Activated T-cell treated with anti-CD3 and anti-CD28 coated beads for 48 hours (primary cell): ENCODE measurements at places on chromosomes 2 and 18.

DNA sequence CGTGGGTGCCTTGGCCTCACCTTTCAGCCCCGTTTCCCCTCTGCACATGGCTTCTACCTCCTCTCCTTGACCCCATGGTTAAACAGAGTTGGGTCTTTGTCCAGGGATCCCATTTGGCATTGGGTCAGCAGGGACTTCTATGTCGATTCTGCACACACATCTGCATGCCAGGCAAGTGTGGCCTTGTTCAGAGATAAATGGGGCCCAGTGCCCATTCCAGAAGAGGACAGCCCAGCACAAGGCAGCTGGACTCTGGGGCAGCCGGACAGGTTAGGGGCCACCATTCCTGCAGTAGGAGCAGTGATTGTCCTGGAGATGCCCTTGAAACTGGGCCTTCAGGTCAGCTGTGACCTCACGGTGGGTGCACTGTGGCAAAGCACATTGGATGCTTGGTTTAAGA lies 13.1 kb downstream of the CABLES1 start:
- DNase-seq, result no peak

DNA sequence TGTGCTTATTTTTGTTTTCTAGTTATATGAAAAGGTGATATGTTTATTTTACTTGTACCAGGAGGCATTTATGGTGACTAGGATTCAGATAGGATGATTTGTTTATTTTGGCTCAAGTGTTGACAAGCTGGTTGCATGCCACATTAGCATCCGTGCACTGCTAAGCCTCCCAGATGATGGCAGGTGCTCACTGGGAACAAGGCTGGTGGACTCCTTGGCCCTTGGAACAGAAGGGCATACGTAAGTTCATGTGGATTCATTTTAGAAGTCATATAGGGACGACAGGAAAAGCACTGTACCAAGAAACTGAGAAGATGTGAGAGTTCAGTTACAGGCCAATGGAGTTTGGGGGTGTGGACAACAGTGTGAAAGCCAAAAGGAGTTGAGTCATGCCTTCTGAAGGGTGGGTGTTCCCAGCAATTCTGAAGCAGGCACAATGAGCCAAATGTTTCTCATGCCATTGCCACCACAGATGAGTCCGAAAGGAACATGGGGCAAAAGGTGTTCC lies 166.2 kb downstream of the PHLPP1 start:
- no peak for DNase-seq

GRCh38 chr18:79577451-79578395 lies 101.9 kb upstream of the CTDP1 start:
- DNase-seq, result no peak

DNA sequence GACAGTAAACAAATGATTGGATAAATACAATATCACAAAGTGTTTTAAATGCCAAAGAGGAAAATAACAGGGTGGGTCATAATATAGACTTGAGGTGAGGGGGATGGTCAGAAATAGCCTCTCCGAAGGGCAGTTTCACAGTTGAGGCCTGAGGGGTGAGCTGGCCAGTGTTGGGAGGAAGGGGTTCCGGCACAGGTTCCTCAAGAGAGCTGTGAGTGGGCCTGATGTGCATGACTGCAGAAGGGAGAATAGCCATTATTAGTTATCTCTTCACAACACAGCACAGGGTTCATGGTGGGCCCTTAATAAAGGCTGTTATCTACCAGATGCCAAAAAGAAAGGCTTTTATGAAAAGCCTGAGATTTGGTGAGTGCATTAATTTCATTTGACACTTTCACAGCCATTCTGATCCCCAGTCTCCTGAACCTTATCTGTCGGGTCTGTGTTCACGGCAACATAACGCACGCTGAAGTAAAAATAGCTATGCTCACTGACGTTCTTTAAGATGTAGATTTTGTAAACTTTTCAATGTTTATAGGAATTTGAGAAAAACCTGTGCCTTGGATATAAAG lies 39.6 kb downstream of the POLR1A start:
- no peak for DNase-seq

GRCh38 chr2:128385365-128385764 lies 66.7 kb upstream of the HS6ST1 start:
- no peak for DNase-seq

- DNase-seq, result no peak
Measured at GRCh38 chr2:159262904-159263303, 23.6 kb downstream of the WDSUB1 start.

DNA sequence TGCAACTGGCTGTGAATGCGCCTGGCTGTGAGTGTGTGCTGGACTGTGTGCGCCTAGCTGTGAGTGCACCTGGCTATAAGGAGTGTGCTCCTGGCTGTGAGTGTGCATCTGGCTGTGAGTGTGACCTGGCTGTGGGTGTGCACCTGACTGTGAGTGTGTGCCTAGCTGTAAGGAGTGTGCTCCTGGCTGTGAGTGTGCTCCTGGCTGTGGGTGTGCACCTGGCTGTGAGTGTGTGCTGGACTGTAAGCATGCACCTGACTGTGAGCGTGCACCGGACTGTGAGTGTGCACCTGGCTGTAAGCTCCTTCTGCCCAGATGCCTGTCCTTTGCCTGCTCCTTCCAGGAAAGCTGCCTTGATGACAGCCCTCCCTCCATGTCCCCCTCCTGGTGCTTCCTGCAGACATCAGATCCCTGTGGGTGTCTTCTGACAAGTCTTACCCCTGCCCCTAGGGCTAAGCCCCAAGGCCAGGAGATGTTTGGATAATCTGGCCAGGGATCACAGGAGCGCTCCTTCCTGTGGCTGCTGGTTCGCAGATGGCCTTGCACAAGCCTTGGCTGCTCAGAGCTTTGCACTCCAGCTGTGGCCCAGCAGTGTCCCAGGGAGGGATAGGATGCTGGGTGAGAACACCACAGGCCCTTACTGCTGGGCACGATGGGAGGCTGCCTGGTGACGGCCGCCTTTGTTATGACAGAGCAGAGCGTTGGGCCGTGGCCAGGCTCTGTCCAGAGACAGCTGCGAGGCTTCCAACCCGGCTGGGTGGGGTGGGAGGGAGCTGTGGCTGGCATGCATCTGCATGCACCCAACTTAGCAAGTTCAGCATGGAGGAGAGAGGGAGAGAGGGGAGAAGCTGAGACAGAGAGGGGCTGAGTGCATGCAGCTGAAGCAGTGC lies 89.9 kb downstream of the GLI2 start:
- no peak for DNase-seq

GRCh38 chr2:127561371-127561770 lies 25.9 kb downstream of the MYO7B start:
- no peak for DNase-seq

DNA sequence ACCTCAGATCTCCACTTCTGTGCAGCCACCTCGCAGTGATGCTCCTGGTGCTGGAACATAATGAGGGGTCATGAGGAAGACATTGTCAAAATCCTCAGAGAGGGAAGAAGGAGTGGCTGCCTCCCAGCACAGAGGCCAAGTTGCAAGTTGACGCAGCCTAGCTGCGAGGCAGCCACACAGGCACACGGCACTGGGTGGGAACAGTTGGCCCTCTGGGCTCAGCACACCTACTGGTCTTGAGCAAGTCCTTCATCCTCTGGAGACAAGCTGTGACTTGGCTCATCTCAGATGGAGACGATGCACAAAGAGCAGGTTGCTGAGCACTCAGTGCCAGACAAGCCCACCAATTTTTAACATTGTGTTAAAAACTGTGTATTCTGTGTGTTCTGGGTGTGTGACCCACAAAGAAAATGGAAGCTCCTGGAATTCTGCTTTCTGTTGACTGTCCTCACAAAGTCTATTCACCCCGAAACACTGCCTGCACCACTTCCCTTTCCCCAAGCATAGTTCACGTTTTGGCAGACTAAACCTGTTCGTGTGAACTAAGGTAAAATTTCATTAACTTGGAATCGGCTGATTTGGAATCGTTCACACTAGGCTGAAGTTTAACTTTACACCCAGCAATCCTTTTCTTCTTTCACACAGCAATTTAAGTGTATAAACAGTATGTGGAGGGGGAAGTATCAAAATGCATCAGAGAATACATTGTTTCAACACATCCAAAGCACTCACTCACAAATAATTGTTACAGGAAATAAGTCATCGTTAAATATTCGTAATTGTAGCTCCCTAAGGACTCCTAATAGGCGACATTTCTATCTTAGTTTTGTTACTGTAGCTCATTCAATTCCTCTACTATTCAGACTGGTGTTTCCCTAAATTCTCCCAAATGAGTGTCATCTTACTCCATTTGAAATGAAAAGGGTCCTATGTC lies 266.6 kb upstream of the ID2 start:
- DNase-seq, result no peak

DNA sequence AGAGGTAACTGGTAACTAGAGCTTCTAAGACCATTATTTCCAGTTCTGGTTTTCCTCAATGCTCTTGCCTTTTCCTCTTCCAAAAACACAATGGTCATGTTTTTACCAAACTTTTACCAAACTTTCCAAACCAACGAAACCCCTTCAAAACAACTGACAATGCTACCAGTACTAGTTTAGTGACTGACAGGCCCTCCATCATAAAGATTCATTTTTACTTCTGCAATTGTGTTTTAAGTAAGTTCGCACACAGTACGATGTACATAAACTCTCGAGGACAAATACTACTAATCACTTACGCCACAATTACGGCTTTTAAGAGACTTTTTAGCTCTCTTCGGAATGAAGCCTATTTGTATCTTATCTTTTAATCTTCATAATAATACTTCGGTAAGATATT lies 900 bp downstream of the C18orf32 start:
- no peak for DNase-seq

DNA sequence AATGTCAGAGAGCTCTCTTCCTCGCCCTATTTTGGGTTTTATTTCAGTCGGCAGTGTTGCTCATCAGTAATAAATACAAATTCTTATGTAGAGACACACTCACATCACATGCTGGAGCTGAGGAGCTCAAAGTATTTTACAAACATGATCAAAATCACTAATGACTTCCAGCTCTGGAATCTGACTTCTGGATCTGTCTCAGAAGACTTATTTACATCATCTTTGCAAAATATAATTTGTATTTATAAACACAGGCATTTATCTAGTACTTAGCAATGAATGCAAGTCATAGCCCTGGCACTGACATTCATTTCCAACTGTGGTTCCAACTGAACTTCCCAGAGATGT lies 327.1 kb downstream of the NCKAP5 start:
- no peak for DNase-seq

- no peak for DNase-seq
Measured at GRCh38 chr18:47346016-47346415, 94.6 kb upstream of the SKOR2 start.

DNA sequence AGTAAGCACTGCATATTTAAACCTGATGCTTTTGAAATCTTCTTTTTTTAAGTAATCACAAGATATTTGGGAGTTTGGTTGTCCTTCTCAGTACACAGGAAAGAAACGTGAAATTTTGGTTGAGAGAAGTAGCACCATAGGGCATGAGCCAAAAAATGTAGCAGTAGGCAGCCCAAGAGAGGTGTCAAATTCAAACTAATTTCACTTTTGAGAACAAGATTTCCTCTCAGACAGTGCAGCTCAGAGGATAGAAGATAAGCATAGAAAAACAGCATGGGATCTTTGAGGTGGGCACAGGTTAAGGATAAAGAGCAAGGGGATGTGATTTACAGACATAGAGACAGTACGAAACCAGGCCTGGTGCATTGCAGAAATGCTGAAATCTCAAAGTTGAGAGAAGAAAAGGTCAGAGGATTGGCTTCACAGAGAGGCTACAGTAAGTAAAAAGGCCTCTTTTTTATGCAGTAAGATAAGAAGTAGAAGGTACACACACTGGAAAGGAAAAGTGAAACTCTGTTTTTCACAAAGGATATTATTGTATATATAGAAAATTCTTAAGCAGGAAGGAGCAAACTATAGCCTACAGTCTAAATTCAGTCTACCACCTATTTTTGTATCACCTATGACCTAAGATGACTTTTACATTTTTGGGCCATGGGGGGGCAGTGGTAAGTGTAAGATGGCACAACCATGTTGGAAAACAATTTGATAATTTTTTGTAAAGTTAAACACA lies 89.8 kb downstream of the PKP4 start:
- no peak for DNase-seq

DNA sequence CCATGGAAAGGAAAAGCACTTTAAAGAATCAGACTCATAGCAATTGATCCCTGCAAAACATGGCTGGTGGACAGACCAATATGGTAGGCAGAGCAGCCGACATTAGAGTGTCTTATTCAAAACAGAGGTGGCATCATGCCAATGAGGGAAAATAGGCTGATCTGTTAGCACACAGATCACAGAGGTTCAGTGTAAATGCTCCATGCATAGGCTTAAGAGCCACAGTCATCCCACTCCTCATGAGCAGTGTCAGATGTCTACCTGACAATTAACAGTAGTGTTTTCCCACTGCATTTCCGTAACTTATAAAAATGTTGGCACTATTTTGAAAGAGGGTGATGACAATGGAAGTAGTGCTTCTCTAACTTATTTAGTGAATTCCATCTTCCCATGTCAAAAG lies 86.7 kb downstream of the SPATS2L start:
- no peak for DNase-seq

GRCh38 chr2:133888621-133889219 lies 320.5 kb upstream of the NCKAP5 start:
- DNase-seq, result no peak

DNA sequence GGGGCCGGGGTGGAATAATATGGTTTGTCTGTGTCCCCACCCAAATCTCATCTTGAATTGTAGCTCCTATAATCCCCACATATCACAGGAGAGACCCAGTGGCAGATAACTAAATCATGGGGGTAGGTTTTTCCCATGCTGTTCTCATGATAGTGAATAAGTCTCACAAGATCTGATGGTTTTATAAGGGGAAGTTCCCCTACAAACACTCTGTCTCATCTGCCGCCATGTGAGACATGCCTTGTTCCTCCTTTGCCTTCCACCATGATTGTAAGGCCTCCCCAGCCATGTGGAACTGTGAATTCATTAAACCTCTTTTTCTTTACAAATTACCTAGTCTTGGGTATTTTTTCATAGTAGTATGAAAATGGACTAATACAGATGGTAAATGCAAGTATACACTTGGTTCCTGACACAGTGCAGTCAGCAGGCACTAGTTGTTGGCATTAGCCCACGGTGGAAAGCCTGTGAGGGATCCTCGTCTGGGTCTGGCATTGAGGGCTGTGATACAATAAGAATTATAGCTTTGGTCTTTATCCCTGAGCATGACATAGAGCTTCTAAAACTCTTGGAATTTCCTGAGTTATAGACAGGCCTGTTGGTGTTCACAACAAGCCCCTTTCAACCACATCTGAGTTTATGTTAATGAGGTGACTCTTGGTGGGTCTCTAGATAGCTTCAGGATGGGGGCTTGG lies 135.8 kb downstream of the CABLES1 start:
- DNase-seq, result no peak

DNA sequence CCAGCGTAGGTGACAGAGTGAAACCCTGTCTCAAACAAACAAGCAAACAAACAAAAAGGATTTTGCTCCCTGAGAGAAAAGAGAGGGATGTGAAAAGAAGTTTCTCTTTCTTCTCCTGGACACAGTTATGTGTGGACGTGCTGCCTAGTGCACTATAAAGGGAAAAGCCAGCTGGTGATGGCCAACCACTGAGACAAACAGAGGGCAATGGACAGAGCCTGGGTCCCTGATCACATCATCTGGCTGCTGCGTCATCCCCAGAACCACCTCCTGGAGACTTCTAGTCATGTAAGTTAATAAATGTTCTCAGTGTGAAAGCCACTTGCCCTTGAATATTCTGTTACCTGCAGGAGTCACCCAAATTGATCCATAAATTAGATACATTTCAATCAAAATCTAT lies 184.9 kb downstream of the PDE11A start:
- no peak for DNase-seq

- no peak for DNase-seq
Measured at GRCh38 chr2:191679818-191680600, 2.1 kb downstream of the NABP1 start.
